ENCODE measurements at places on chromosomes 12 and 14.

DNA sequence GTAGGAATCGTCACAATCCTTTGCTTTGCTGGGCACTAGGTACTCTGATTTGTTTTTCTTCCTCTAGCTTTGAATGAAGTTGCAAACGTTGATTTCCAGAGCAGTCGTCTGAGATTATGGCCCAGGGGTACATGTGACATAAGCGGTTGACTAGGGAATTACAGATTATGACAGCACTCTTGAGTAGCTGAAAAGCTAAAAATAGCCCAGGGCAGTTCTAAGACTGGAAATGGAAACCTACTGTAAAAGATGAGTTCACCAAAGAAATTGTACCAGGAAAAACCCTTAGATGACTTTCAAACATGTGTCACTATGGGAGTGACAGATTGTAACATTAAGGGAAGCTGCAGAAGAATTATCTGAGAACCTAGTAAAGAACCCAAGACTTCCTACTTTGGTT is 108.5 kb downstream of the ANO6 start:
- no peak for DNase-seq

GRCh38 chr14:72539661-72540315 is 354.1 kb downstream of the DPF3 start:
- no peak for DNase-seq

DNA sequence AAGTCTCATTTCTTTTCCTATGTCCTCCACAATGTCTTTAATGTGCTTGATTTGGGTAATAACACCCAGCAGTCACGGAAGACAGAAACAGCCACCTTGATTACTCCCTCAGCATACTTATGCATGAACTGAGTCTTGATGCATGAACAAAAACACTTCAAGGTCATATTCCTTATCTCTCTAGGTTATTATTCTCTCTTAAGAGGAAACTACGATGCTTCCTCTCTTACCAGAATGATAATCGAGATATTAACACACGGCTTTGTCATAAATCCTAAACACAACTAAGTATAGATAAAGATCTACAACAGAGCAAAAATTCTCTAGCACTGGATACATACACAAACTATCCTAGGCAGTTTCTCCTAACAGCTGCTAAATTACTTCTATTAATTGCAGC is 583.5 kb upstream of the ATP2B1 start:
- DNase-seq: no peak

GRCh38 chr12:51197736-51198567 is 19.9 kb downstream of the POU6F1 start:
- DNase-seq: no peak

- no peak for DNase-seq
These were observed 19.4 kb downstream of the TPH2 start for GRCh38 chr12:71958056-71958455.

- DNase-seq: no peak
These were observed 159.3 kb upstream of the CPNE8 start for GRCh38 chr12:39064708-39065107.

GRCh38 chr14:71682337-71682736 is 249.9 kb upstream of the RGS6 start:
- DNase-seq: no peak

- no peak for DNase-seq
These were observed 62.7 kb downstream of the RASSF3 start for GRCh38 chr12:64672925-64673409.

DNA sequence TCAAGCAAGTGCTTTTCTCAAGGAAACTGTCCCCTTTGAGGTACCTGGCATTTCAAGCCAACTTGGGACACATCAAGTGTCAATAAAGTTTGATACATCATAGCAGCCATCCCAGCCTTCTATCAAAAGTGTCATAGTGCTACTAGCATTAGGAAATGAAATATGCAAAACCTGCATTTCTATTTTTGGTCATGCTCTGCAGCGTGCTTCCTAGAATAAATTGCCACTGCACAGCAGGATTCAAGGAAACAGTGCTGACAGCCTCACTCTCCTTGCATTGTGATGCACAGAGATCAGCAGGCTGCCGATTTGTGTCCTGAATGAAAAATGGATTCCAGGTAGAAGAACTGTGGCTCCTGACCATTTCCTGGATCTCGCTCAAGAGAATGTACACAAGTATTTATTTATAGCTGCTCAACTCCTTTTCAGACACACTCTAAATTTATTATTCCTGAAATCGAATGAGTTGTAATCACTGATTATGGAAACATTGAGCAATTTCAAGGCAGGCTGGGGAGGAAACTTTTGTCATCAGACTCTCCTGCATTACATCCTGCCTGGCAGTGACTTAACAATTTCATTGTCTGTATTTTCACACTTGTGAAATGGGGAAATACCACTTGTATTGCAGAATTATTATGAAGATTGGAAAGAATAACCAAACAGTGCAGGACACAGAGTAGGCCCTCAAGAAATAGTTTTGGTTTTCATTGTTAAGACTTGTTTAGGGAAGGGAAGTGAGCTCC is 120.9 kb downstream of the SLC38A6 start:
- DNase-seq: no peak

- DNase-seq: no peak
These were observed 32.9 kb downstream of the NIN start for GRCh38 chr14:50798048-50798421.

- DNase-seq: no peak
These were observed at the start of gene PPP1R36 for GRCh38 chr14:64549791-64550620. PPP1R36 (plus strand) TSS chr14:64549961; CDS start chr14:64549998, 37 bp downstream.

GRCh38 chr12:4148418-4149056 is 125.0 kb upstream of the CCND2 start:
- DNase-seq: no peak
